ENCODE measurements at places on chromosomes 12 and 14.
A peak's percentile ranks its signal among the peaks of the same experiment; 100 is the strongest.

DNA sequence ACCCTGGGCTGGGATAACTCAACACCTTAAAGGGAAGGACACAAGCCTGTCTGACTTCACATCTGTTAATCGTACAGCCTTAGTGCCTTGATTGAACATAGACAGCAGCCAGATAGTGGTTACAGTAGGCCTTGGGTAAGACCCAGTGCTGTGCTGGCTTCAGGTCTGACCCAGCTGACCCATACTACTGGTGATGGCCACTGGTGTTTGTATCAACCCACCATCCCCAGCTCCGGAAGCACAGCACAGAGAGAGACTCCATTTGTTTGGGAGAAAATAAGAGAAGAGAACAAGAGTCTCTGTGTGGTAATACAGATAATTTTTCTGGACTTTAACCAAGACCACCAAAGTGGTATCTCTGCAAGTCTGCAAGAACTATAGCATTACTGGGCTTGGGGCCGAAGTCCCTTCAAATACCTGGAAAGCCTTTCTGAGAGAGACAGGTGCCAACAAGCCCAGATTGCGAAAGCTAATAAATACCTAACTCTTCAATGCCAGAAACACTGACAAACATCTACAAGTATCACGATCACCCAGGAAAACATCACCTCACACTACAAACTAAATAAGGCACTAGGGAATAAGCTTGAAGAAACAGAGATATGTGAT lies 330.1 kb upstream of the GARIN2 start:
- H3K27ac ChIP-seq: no peak overlapping the region
- H3K4me3 ChIP-seq: no peak overlapping the region
- DNase-seq: no peak
- no peaks in the 10 kb centered on the region for H3K27me3 ChIP-seq

GRCh38 chr14:100549834-100550625 lies 37.2 kb downstream of the BEGAIN start:
- no peak overlapping the region for H3K27ac ChIP-seq
- H3K4me3 ChIP-seq: no peak overlapping the region
- H3K27me3 ChIP-seq: no peaks in the 10 kb centered on the region
- no peaks in the 10 kb centered on the region for H3K36me3 ChIP-seq

DNA sequence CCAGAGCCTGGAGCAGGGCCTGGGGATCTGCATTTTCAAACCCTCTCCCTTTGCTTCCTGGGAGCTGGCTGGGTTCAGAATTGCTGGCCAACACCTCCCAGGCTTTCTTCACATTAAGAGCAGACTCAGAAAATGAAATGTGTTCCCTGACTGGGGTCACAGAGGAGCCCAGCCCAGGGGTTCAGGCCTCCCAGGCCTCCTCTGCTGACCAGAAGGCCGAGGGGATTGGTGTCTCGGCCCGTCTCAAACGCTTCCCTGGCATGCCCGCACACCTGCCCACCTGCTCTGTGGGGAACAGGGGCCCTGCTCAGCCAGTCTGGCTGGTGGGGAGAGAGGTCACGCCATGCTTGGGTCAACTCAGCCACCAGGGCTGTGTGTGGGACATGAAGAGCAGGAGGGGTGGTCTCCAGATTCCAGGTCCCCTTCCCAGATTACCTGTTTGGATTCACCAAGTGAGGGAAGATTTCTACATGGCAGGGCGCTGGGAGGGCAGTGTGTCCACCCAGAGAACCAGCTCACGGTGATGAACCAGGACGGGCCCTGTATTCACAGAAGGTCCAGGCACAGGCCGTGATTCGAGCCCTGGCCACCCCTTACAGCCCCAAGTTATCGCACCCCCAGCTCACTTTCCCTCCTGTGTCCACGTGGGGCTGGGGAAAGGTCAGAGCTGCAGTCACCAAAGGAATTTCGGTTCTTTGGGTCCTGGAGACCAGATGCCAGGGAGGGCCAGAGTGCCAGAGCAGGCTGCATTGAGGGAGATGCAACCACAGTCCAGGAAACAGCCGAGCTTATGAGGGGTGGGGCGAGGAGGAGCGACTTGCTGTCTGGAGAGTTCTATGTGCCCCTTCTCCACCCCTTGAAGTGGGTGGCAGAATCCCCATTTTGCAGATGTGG lies 55.2 kb upstream of the RIN3 start:
- no peak for DNase-seq
- no peaks in the 10 kb centered on the region for H3K36me3 ChIP-seq
- H3K4me3 ChIP-seq: no peak overlapping the region
- H3K4me1 ChIP-seq: peaks cover 23% of the 10 kb centered on the region

GRCh38 chr14:103629503-103630121 lies 601 bp downstream of the KLC1 start:
- H3K27me3 ChIP-seq: no peaks in the 10 kb centered on the region
- H3K27ac ChIP-seq: peak overlapping the region; percentile 98
- DNase-seq: peak; percentile 21
- H3K4me3 ChIP-seq: peak overlapping the region; percentile 78

DNA sequence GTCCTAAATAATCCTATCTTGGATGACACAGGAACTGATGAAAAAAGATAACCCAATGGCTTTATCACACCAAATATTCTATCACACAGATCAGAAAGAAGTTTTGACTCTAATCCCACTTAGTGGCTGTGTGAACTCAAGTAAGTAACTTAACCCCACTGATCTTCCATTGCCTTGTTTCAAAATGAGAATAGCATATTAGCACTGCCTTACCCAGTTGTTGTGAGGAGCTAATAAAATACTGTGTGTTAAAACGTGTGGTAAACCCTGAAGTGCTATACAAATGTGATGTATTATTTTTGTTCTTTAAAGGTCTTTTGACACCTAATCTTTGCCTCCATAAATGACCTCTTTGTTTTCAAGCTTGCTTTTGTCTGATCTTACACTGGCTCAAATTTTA lies 60.9 kb upstream of the ARID2 start:
- H3K36me3 ChIP-seq: no peaks in the 10 kb centered on the region
- H3K27ac ChIP-seq: peak overlapping the region; percentile 61
- peaks cover 25% of the 10 kb centered on the region for H3K4me1 ChIP-seq
- DNase-seq: no peak
- peak overlapping the region; percentile 47 for H3K4me3 ChIP-seq

DNA sequence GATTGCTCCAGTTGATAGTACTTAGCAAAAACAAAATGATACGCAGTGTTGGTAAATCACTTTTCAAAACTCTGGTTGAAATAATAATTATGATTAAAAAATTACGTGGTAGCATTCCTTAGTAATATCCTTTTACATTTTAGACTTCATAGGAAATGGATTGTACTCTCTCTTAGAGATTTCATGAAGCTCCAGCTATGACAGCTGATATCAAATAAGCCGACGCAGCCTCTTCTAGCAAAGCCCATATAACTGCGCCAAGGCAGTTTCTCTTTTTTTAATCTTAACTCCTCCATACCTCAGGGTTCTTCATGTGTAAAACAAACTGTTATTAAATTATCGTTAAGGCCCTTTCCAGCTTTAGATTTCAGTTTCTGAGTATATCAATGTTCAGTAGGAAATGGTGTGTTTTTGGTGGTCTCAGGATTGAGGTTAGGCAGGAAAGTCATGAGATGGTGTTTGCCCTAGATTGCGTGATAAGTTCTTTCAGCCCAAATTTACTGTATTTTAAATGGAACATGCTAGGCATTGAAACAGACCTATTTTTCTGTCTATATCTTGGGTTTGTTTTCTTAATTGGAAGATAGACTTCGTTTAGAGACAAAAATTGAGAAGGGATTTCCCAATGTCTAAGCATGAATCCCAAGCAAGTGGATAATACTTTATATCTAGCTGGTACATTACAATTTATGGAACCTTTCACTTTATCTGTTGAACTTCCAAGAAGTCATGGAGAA lies 902 bp upstream of the CFL2 start:
- no peaks in the 10 kb centered on the region for H3K27me3 ChIP-seq
- H3K36me3 ChIP-seq: no peaks in the 10 kb centered on the region

Measured in naive thymus-derived CD4-positive, alpha-beta T cell (primary cell).